Stimulated activated CD4-positive, alpha-beta T cell treated with anti-CD3 and anti-CD28 coated beads, Interleukin-4, amount 100 ng/mL, for 24 hours (primary cell): ENCODE measurements at places on chromosomes 16 and 17.

GRCh38 chr16:52501746-52502145 lies 45.2 kb downstream of the TOX3 start:
- no peak for DNase-seq

GRCh38 chr17:80666867-80667266 lies 122.2 kb downstream of the RPTOR start:
- DNase-seq: no peak

DNA sequence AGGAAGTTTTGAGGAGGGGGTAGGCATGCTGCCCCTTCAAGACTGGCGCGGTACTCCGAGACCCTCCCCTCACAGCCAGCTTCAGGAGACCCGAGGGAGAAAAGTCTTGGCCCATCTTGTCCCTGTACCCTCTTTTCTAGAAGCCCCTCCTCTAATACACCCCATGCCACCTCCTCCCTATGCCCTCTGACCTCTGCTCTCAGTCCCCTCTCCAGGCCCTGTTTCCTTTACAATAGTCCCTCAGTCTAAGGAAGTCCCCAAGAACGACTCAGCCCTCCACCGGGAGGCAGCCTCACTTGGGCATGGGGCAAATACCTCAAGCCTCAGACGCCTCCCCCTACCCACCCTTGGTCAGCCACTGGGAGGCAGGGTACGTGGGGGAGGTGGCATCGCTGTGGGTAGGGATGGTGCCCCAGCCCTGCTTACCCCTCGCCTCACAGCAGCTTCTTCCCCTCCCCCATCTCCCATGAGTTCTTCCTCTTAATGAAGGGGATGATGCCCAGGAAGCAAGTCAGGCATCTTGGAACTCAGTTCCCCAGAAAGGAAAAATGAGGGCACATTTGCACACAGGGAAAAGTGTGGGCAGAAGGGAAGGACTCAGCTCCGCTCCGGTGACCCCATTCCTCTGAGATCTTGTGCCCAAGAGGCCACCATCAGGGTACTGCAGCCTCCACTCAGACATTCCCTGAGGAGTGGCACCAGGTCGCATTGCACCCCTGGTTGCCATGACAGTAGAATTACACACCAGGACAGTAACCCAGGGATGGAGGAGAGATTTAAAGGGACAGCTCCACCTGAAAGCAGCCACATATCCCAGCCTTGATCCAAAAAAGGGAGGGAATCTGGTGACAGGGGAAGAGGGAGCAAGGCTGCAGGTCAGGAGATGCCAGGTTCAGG lies 6.2 kb downstream of the MPP2 start:
- no peak for DNase-seq

- DNase-seq: no peak
Measured at GRCh38 chr16:24497440-24497839, 41.9 kb upstream of the RBBP6 start.

- DNase-seq: no peak
Measured at GRCh38 chr17:17077101-17077500, 34.8 kb downstream of the MPRIP start.

GRCh38 chr16:69131839-69132423 lies 457 bp downstream of the CHTF8 start:
- DNase-seq: peak; percentile 75

DNA sequence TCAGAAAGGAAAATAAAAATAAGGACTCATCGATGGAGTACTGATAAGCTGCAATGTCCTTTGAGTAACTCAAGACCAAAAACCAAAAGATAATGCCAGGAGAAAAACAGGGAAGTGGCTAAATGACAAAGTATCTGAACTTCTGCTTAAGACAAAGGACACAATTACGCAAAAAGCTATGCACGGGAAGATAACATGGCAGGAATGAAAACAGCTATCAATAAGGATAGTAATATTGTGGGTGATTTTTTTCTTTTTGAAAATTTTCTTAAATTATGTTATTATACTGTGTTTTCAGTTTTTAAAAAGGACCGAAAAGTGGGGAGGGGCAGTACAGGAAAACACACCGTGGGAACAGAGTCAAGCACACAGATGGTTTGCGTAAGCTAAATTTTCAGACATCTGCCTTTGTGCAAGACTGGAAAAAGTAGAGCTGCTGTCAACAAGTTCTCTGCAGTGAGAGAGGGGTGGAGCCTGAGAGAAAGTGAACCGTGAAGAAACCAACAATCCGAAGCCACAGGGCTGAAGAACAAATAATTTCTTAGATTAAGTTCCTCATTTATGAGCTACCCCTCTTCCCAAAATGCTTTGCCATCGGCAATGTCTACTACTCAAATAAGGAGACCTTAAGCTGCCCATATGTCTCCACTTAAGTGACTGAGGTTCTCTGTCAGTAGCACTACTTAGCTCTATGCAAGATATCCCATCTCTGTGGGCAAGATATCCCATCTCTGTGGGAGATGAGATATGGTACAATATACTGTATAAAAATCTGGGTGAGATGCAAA lies 99.9 kb upstream of the CORO6 start:
- peak; percentile 40 for DNase-seq

- no peak for DNase-seq
Measured at GRCh38 chr17:32916134-32916533, 11.8 kb upstream of the TMEM98 start.

DNA sequence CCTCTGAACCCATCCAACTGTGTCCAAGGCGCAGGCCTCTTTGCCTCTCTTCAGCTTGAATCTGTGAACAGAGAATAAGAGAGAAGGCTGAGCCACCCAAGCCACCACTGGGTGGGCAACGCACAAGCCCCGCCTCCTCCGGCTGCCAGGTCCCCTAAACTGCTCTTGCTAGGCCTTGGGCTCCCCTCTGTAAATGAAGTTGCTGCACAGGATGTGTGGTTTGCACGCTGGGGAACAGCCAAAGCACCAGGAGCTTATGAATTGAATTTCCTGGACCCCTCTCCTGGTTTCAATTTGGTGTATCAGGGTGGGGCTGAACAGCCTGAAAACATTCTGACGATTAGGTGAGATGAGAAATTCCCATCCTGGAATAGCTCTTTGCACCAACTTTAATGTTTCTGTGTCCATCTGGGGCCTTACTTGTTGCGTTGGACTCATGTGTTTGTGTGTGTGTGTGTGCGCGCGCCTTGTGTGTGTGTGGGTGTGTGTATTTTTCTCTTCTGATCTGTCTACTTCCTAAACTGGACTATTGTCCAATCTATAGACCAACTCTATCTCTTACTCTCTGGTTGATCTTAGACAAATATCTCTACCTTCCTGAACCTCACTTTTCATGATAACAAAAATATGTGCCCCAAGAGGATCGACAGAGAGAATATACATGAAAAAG lies 2.3 kb downstream of the CCL1 start:
- no peak for DNase-seq
